Germinal center (tissue), 1 donor: ENCODE measurements at places on chromosomes 16 and 17.
A peak's percentile ranks its signal among the peaks of the same experiment; 100 is the strongest.

GRCh38 chr16:2036200-2036966 lies 9.7 kb downstream of the NHERF2 start:
- DNase-seq, result no peak

DNA sequence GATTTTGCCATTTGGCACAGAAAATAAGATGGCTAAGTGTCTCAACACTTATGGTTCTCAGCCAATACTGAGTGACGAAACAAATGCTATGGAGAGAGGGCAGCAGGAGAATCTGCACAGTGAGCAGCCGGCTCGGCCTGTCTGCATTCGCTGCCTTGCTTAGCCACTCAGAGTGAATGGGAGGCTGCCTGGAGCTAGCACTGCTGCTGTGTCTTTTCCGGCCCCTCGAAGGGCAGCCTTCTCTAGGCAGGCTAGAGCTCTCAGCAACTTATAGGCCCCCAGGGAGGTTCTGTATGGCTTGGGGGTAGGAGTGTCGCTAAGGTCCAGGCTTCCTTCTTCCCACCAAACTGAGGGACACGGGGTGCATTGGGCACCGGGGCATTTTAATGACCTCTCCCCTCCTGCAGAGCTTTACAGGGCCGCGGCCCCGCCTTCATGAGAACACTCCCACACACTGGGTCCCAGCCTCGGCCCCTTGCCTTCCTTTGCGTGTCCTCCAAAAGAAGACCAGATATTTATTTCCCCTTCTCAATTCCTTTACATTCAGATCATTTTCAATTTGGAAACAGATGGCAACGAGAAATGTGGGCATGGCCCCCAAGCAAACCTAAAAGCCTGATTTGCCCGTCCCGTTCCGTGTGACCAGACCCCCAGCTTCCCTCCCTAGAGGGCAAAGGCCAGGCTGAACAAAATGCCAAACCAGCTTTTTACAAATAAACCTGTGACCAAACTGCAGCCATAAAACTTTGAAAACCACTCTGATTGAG lies 670.9 kb downstream of the TOX3 start:
- no peak for DNase-seq

GRCh38 chr17:13883659-13884058 lies 185.6 kb upstream of the COX10 start:
- no peak for DNase-seq

DNA sequence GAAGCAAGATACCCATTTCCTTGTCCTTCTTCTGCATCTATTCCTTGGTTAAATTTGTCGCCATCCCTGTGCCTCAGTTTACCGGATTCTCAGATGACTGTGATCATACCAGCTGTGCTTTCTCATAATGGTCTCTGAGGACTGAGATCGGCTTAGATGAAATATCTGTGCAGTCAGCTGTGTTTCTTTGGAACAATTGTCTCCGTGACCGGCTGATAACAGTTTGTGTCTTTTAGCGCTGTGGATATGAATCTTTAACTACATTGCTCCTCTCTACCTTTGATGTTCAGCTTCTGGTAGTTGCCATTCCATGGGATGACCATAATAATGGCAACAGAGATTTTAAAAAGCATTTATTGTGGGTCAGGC lies 473 bp downstream of the FTO start:
- DNase-seq, result no peak

GRCh38 chr17:76953946-76954345 lies 85.7 kb downstream of the MGAT5B start:
- no peak for DNase-seq

DNA sequence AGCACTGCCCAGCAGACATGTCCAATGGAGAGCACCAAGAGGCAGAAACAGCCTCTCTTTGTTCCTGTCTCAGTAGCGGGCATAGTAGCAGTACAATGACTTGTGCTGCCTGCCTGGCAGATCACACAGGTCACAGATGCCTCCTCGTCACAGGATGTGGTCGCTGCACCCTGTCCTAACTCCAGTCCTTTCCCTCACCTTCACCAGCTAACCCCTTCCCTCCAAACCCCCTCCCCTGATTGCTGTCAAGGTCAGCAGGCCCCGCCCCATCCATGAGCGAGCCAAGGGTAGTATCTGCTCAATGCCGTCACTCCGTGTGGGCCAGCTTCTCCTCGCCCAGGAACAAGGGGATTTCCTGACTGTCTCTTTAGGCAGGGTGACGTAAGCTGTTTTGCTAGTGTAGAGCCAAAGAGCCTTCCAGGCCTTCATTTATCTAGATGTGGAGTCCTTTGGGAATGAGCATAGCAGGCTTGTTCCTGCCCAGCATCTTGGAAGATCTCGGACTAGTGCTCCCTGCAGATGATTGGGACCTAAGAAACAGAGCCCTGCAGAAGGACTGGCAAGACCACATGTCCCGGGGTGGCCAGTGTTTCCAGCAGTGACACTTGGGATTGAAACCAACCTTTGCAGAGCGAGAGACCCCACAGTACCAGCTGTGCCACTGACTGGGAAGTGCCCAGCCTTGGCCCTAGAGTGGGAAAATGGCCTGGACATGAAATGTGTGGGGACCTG lies 75.9 kb upstream of the TNRC6C start:
- peak; percentile 61 for DNase-seq

- DNase-seq, result no peak
Measured at GRCh38 chr17:49404906-49405305, 9.8 kb downstream of the PHB1 start.

DNA sequence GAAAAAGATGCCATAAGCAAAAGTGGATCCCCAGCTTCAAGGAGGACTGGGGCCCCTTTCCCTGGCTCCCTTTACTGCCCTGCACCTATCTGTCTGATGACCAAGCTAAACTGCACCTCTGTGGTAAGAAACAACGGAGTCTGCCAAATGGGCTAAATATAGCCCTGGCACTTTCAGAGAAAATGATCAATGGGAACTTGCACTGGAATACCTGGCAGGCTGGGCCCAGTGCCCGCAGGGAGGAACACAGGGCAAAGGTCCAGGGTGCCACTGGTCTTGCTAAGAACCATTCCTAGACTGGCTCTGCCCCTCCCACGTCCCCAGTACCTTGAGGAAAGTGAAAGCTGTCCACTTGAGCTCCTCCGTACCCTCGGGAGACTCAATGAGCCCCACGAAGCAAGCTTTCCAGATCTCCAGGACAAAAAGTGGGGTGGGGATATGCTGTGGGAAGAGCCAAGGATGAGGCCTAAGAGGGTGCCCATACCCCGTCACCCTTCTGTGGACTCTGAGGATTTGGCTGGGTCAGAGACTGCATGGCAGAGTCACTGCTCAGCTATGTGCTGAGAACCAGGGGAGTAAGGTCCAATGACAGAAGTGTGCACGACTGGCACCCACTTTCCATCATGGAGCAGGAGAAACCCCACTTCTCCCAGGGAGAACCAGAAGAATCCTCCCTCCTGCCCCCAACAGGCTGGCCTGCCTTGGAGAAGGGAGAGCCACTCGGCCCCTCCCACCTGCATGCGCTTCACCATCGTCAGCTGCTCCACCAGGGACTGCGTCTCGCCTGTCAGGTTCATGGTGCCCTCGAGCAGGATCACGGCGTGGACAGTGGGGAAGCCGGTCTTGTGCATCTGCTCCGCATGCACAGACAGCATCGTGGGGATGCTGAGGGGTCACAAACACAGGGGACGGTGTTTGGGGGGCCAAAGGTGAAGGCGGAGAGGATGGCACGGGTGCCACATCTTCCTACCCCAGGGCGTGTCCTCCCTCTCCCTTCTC lies 17.4 kb downstream of the CSF3 start:
- no peak for DNase-seq

DNA sequence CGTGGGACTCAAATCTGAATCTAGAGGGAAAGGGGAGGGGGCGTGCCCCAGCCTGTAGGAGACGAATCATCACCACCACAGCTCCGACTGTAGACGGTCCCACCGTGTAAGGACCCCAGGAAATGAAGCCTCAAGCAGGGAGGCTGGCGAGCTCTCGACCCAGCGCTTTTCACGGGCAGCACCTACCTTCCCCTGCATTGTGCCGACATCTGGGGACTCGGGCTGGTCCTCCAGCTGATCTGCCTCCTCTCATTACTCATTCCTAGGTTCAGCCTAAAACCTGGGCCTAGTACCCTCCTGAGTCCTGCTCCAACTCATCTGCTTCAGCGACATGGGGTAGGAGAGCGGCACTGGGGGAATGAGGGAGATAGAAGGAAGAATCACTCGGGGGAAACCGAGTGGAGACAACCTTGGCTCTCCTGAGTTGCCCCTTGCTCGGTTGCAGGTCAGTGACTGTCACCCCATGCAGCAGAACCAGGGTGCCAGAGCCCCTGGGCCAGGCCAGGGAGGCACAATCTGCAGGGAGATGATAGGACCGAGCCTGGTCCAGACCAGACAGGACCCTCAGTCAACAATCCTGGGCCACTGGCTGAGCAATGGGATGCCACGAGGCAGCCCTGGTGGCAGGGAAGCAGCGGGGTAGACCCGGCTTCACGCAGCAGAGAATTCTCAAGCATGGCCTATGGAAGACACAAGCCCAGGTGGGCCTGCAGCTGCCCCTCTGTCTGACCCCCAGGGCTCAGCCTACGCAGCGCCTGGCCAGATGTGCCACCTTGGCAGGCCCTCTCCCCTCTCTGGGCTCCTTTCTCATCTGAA lies 833 bp upstream of the BCAR1 start:
- DNase-seq, result no peak

GRCh38 chr16:11234884-11235702 lies 20.9 kb downstream of the SOCS1 start:
- no peak for DNase-seq

DNA sequence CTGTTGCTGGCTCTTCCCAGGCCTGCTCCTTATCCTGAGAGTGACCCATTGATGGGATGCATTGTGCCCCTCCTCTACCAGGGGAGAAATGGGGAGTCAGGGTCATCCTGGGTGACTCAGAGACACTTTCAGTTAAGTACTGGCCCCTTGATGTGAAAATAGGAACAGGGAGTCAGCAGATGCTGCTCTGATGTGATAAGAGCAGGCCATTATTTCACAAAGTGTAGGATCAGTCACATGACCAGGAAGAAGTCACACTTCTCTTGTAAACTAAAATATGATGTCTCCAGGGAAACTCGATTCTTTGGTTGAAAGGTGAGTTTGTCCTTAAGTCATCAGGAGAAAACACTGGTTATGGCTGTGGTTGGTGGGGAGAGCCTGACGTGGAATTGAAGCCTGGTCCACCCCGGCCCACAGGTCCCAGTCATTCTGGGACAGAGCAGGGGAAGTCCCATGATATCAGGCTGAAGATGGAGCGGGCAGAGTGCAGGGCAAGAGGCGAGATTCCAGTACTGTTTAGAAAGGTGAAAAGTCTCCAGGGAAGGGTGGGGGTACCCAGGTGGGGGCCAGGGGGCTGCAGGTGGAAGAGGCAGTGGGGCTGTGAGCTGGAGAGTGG lies 88.6 kb upstream of the NLRP1 start:
- no peak for DNase-seq

GRCh38 chr17:19248151-19248927 lies 11.2 kb downstream of the EPN2 start:
- DNase-seq, result no peak

DNA sequence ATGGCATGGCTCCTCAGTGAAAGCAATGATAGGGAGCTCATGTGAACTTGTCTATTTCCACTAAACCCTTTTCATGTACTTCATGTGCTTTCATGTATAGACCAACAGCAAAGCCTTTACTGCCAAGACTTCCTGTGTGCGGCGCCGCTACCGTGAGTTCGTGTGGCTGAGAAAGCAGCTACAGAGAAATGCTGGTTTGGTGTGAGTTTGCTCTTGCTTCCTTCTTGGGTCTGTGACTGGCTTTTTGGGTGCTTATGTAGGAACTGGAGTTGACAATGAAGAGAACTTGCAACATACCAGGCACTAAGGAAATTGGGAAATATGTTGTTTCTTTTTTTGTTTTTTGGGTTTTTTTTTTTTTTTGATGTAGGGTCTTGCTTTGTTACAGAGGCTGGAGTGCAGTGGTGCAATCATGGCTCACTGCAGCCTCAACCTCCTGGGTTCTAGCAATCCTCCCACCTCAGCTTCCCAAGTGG lies 5.7 kb downstream of the SNX11 start:
- no peak for DNase-seq

GRCh38 chr17:77528516-77529327 lies 388.0 kb downstream of the SEC14L1 start:
- DNase-seq, result no peak
